ENCODE measurements at places on chromosomes 13 and 19.

- DNase-seq: no peak
These were observed 137.3 kb upstream of the ZNF507 start for GRCh38 chr19:32208060-32208459.

- DNase-seq: no peak
These were observed 19.2 kb downstream of the NCAN start for GRCh38 chr19:19230999-19231398.

DNA sequence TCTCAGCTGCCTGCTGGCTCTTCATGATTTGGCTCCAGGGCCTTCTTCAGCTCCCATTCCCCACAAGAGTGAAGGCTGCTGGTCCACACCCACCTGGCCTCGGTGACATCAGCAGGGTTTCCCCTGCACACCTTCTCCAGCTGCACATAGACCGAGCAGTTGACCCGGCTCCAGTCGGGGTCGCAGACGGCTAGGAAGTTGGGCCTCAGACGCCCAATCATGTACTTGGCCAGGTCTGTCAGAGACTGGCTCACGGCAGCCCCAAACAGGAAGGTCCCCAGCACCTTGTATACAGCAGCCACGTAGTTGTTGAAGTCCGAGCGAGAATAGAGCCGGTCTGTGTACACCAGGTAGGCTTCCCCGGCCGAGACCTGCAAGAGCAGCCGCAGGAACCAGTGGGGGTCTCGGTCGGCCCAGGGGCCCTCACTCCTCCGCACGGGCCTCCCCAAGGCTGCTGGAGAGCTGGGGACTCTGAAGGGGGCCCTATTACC, 3.8 kb downstream of the PLPP2 start:
- no peak for DNase-seq

DNA sequence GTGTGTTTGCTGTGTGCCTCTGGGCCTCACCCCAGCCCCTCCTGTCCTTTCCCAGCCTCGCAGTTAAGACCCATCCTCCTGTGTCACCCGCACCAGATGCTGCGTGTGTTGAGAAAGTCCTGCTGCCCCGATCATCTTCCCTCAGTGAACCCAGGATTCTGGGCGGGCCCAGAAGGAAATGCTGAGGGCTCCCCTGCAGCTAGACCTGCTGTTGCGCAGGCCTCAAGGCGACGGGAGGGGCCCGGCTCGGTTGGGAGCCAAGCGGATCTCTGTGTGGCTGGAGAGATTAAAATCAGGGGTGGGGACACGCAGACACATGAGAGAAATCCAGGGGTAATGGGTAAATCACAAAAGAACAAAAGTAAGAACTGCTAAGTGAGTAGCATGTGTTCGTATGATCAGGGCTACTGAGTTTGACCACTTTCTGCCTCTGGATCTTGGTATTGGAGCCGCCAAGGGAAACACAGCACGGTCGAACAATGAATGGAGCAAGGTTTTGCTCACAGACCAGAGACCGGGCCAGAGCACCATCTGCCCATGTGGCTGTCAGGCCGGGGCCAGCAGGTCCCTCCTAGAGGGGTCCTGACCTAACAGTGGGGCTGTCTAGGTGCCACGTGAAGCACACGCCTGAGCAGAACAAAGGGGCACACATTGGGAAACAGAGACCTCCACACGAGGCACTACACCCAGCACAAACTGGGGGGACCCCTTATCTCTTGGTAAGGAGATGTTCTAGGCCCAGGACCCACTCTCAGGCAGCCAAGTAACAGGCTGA, 7.1 kb downstream of the ZSCAN1 start:
- DNase-seq: no peak

DNA sequence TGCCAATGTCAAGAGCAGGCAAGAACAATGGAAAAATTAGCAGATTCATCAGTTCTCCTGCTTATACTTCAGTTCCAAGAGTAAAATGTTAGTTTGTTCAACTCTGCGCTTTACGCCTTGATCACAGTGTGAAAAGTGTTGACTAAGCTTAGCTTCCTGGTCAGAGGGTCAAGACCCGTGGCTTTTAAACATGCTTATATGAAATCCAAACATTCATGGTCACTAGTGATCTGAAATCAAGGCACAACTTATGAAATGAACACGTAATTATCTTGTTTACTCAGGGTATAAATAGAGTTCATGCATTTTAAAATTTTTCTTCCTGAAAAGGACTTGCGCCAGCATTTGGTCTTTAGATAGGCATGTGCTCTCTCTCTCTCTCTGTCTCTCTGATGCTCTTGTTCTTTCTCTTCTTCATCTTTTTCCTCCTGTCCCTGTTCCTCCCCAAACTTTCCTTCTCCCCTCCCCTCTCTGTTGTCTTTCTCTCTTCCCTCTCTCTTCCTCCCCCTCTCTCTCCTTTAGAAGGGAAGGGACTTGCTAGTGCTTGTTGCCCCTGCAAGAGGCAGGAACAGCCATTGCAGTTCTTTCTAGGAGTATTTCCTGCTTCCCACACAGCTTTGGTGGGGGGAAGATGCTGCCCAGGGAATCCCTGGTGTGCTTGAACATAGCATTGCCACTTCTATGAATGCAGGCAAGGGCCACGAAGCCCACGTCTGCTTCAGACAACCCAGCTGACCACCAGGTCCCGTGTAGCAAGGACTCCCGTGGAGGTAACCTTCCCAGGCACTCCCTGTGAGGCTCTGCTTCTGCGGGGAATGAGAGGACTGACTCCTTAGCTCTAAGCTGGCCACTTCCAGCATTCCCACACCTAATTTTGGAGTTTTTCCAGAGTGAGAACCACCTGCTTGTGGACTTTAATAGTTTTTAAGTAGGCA, 7.1 kb upstream of the ZNF536 start:
- no peak for DNase-seq

- DNase-seq: no peak
These were observed 61.1 kb downstream of the IRS2 start for GRCh38 chr13:109725297-109725696.

GRCh38 chr13:63048653-63049052, 1633.0 kb upstream of the PCDH20 start:
- no peak for DNase-seq

DNA sequence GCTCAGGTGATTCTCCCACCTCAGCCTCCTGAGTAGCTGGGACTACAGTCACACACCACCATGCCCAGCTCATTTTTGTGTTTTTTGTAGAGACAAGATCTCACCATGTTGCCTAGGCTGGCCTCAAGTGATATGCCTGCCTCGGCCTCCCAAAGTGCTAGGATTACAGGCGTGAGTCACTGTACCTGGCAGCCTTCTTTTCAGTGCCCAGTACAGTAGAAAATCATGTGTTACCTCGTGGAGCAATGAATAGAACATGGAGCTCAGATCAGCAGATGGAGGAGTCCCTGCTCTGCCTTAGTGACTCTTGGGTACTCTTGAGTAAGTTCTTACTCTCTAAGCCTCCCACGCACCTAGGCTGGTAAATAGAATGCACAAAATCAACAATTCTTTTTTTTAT, 44.7 kb downstream of the THSD1 start:
- no peak for DNase-seq

DNA sequence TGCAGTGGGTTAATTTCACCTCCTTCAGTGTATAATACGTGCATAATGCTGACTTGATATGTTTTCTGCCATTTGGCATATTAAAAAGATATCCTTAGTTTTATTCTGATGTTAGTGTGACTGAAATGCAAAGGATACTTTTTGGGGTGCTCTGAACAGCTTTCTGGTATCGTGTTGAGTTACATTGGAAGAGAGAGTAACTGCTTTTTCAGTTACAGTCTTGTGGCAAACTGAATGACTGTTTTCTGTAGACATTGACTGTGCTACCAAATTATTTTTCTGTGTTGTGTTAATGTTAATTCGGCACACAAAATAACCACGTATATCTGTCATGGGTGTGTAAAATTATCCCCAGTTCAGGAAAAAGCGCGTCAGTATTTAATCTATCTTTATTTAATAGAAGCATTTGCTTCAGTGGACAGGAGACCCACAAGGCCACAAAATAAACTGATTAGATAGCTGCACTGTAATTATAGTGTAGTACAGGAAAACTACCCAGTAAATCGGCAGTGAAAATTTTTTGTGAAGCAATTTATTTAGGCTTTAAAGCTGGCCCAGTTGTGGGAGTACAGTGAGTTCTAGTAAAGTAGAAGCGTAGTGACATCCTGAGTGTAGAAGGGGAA, 2.5 kb downstream of the URI1 start:
- DNase-seq: no peak

GRCh38 chr19:39407410-39407659, 688 bp downstream of the ZFP36 start:
- DNase-seq: no peak

GRCh38 chr13:39856714-39857113, 201.3 kb downstream of the COG6 start:
- no peak for DNase-seq

- no peak for DNase-seq
These were observed 2.6 kb downstream of the UBXN6 start for GRCh38 chr19:4454747-4455718.

DNA sequence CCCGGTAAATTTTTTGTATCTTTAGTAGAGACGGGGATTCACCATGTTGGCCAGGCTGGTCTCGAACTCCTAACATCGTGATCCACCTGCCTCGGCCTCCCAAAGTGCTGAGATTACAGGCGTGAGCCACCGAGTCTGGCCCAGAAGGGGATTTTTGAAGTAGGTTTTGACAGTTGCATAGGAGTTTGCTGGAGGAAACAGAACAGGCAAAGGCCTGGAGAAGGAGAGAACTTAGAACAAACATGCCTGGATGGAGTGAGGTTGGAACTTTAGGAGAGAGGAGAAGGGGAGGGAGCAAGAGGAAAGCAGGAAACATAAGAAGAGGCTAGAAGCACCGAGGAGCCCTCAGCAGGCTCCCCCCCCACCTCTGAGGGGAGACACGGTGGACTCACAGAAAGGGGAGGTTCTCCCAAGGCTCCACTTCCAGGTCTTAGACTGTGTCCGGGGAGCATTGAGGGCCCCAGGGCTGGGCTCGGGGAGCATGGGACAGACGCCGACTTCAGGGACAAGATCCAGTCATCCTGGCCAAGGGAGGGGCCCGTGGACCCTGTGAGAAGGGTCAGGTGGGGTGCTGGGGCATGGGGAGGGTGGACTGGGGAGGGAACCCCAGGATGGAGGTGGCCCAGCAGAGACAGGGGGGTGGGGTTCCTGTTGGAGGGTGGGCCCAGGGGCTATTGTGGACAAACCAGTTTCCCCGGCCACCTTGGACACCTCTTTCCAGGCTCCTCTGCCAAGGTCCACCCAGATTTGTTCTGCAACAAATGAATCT, 1.8 kb upstream of the FBN3 start:
- DNase-seq: no peak

DNA sequence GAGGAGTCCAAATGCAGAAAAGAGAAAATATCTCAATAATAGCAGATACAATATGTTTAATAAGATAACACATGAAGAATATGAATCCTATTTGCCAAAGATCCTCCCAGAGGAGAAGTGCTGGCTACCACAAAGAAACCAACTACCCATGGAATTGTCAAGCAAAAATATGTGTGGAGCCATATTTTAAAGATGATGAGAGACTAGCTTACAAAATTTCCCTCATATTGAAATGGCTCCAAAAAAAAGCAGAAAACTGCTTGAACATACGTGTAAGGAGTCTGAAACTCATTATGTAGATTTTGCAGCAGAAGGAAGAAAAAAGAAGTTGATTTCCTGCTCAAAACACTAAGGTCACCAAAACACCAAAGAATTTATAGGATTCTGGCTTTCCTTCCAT, 94.2 kb downstream of the USP12 start:
- DNase-seq: no peak

DNA sequence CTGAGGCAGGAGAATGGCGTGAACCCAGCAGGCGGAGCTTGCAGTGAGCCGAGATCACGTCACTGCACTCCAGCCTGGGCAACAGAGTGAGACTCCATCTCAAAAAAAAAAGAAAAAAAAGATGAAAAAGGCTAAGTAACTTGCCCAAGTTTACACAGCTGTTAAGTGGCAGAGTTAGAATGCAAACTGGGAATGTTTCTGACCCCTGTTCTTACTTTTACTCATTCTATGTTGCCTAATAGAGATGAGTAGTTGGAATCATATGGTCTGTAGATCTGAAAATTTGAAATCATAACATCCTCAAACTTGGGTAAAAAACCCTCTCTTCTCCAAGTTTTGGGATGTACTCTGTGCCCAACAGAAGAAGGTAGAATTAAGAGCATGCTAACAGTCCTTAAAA, 235.8 kb upstream of the RFC3 start:
- no peak for DNase-seq

DNA sequence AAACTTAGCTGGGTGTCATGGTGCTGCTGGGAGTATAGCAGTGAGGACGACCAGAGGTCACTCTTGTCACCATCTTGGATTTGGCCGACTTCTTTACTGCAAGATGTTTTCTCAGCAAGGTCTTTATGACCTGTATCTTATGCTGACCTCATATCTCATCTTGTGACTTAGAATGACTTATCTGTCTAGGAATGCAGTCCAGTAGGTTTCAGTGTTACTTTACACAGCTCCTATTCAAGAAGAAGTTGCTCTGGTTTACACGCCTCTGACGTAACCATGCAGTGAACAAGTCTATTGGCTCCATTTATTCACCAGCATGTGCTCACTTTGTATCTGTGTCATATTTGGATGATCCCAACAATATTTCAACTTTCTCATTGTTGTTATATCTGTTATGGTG, 26.7 kb downstream of the ZNF850 start:
- DNase-seq: no peak

DNA sequence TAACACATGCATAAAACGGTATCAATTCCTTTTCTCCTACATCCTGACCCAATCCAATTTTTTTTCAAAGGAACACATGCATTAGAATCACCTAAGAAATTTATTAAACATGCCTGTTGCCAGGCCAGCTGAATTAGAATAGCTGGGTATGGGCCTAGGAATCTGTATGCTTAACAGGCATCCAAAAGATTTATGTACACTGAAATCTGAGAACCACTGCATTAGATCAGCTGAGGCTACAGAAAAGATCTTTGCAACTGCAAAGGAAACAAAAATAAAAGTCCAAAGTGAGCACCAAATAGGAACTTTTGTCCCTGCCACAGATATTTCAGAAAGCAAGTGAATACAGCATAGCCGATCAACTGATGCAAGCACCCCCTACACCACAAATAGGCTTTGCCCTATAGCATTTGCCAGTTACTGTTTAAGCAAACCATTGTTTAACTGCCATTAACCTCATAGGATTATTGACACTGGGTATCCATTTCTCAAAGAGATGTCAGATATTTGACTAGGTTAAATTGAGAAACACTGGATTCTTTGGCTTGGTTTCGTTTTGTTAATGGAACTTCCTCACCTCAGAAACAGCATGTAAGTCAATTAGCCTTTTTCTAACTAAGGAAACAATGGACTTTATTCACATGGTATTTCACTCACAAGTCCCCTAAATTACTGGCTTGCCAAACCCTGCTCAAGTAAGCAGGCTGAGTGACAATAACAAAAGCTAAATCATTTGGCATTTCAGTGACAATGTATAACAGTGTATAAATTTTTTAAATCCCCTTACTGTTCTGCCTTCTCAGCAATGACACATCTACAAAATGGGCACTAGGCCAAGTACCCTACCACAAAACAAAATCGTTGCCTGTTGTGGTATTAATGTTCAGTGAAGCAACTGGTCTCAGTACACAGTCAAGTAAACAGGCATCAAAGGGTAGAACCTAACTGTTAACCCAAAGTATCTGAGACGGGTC, 67.8 kb downstream of the SUCLA2 start:
- DNase-seq: peak; percentile 54

GRCh38 chr13:110324026-110324749, 17.1 kb downstream of the COL4A2 start:
- DNase-seq: no peak

- no peak for DNase-seq
These were observed 44.7 kb downstream of the EFNB2 start for GRCh38 chr13:106490569-106491321.

GRCh38 chr13:79403113-79403512, 2.9 kb downstream of the RBM26 start:
- no peak for DNase-seq

GRCh38 chr19:38524369-38524768, 90.9 kb downstream of the RYR1 start:
- no peak for DNase-seq

- DNase-seq: no peak
These were observed 32.7 kb downstream of the FBN3 start for GRCh38 chr19:8116437-8117293.

All from hematopoietic multipotent progenitor cell (in vitro differentiated cells).